ENCODE measurements at places on chromosomes 12 and 14. TPM values are rescaled to one million over a fixed set of nuclear protein-coding genes. Genes with fewer than 3 reads are reported as not detected.

DNA sequence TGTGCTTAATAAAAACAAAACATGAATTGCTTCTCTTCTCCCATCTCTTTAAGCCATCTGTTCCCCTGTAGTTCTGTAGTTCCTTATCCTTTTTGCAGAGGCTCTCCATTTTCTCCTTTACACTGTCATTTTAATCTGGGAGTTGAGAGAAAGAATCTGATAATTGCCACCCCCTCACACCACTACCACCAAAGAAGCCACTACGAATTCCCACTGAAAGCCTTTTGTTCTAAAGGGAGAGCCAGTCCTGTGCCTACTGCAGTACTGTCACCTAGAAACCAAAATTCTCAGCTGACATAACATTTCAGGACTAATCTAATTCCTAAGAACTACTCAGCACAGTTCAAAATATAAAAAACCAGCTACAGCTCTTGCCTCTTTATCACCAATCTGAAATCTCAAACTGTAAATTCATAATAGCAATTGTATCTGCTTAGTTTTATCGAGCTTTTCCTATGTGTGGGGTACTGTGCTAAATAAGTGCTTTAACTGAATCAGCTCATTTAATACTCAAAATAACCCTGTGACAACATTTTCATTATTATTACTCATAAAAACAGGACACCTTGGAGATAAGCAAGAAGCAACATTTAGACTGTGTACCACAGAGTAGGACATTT is 72.4 kb downstream of the SPPL3 start:
- H3K4me1 ChIP-seq, result peaks cover 40% of the 10 kb centered on the region
- H3K27ac ChIP-seq, result no peak overlapping the region
- H3K27me3 ChIP-seq, result no peaks in the 10 kb centered on the region
- no peaks in the 10 kb centered on the region for H3K36me3 ChIP-seq

TBC1D30 gene
- 4.7 TPM for total RNA-seq

MANSC4 gene
- not detected for total RNA-seq

SLCO1C1 gene
- total RNA-seq, result 0.44 TPM

CCDC92 gene
- 12.8 TPM for total RNA-seq

ADGRD1 gene
- 18.5 TPM for total RNA-seq

DNA sequence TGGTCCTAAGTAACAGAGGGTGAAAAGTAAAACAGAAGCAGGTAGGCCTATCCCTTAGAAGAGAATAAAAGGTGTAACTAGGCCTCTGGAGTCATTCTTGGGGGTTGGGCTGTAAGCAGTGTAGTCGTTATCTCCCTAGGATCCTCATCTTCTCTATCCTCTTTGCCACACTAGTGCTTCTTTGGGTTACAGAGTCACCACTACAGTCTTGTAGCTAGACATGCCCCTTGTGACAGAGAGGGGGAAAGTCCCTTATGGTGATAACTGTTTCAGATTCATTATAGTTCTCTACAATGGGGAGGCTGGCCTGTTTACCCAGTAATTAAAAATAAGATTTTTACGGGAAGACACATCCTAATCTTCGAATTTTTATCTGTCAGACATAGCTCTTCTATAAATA is 16.4 kb upstream of the SRP54 start:
- no peaks in the 10 kb centered on the region for H3K27me3 ChIP-seq
- no peak overlapping the region for H3K4me3 ChIP-seq
- no peaks in the 10 kb centered on the region for H3K4me1 ChIP-seq
- no peak for DNase-seq
- H3K27ac ChIP-seq, result no peak overlapping the region

GRCh38 chr12:65339161-65339560 is 60.7 kb downstream of the MSRB3 start:
- no peak overlapping the region for H3K4me3 ChIP-seq
- no peaks in the 10 kb centered on the region for H3K36me3 ChIP-seq
- no peaks in the 10 kb centered on the region for H3K27me3 ChIP-seq
- no peak overlapping the region for H3K27ac ChIP-seq
- DNase-seq, result no peak
- H3K4me1 ChIP-seq, result peaks cover 21% of the 10 kb centered on the region

FAM186B gene
- total RNA-seq, result 0.17 TPM

DNA sequence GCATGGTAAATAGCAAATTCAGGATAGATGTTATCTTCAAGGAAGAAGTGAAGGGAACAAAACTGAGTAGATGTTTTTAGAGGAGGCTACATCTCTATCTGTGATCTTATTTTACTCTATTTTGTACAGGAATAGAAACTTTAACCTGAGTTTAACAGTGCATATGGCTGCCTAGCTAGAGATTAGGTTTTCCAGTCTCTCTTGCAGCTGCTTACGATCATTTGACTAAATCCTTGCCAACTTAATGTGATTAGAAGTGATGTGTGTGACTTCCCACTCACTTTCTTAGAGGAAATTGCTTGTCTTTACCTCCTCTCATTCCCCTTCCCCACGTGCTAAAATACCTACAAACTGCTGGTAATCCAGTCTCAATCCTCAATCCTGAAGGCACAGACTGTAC is 26.5 kb upstream of the SLC15A5 start:
- H3K27me3 ChIP-seq, result no peaks in the 10 kb centered on the region
- no peak overlapping the region for H3K4me3 ChIP-seq
- H3K4me1 ChIP-seq, result peaks cover 4% of the 10 kb centered on the region
- H3K36me3 ChIP-seq, result no peaks in the 10 kb centered on the region
- H3K27ac ChIP-seq, result no peak overlapping the region
- no peak for DNase-seq

DNA sequence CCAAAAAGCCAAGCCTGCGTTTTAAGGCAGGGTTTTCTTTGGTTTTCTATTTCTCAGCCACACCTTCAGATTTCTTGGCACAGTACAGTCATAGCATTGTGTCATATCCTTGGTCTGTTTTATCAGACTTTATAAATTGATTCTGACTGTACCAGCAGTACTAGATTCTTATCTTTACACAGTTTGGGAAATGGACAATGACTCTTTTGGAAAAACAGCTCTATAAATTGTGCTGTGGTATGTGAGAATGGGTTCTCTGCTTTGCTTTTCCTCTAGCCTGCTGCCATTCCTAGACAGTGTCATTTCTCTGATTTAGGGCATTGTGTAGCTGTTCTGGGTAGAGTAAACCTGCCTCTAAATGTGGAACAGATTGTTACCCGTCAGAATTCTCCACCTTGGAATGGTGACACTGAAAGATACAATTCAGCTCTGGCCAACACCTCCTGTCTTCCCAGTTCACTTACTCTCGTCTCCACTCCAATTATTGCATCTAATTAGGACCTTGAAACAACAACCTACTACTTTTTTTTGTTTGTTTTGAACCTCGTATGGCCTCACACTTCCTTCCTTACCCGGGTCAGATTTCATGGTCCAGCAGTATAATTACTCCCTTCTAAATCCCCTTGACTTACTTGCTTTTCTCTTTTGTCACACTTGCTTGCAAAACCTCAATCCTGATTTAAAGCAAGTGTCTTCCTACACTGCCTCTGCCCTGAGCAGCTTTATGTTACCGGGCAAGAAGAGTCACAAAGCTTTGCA is 226.3 kb downstream of the ERC1 start:
- H3K4me1 ChIP-seq, result peaks cover 36% of the 10 kb centered on the region
- H3K27ac ChIP-seq, result no peak overlapping the region
- no peak overlapping the region for H3K4me3 ChIP-seq
- no peaks in the 10 kb centered on the region for H3K36me3 ChIP-seq

XPOT gene
- 69.0 TPM for total RNA-seq

Measured in hepatocyte (in vitro differentiated cells).